ENCODE measurements at places on chromosomes 12 and 14.

- DNase-seq = no peak
Observed at GRCh38 chr12:75553836-75554555, 42.6 kb upstream of the KRR1 start.

DNA sequence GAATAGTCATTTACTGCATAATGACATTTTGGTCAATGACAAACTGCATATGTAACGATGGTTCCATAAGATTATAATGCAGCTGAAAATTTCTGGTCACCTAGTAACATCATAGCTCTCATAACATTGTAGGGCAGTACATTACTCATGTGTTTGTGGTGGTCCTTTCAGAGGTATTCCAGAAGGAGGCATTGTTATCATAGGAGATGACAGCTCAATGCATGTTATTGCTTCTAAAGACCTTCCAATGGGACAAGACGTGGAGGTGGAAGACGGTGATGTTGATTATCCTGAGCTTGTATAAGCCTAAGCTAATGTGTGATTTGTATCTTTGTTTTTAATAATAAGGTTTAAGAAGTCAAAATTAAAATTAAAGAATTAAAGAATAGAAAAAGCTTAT lies 43.8 kb upstream of the TSPAN11 start:
- peak; percentile 4 for DNase-seq

GRCh38 chr14:44180975-44181374 lies 326.1 kb downstream of the FSCB start:
- DNase-seq = no peak

DNA sequence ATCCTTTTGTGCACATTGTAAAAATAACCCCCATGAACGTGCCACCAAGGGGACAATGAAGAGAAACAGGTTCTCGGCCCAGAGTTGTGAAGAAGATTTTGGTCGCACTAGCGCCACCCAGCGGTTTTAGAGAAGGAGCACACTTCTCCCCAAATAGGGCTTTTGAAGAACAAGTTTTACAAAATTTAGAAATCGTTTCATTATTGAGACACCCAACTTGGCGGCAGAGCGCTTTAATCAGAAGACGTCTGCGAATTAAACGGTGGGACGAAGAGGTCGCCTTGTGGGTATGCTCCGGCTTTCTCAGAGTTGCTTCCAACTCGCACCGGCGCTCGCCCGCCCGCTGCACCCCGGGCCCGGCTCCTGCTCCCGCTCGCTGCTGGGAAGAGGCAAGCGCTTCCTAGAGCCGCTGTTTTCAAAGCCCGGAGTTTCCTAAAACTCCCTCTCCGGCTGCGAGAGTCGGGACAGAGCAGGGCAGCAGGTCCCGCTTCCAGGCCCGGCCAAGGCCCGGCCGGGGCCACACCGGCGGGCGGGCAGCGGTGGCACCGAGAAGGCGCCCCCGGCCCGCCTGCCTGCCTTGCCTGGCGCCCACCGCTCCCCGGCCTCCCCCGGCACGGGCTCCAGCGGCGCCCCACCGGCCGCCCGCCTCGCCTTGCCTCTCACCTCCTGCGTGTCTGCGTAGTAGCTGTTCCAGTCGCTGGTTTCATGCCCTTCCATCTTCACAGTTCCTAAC lies 645 bp downstream of the FOXA1 start:
- DNase-seq = peak; percentile 66

- peak; percentile 72 for DNase-seq
Observed at GRCh38 chr12:85866986-85867776, 6.9 kb upstream of the NTS start.

DNA sequence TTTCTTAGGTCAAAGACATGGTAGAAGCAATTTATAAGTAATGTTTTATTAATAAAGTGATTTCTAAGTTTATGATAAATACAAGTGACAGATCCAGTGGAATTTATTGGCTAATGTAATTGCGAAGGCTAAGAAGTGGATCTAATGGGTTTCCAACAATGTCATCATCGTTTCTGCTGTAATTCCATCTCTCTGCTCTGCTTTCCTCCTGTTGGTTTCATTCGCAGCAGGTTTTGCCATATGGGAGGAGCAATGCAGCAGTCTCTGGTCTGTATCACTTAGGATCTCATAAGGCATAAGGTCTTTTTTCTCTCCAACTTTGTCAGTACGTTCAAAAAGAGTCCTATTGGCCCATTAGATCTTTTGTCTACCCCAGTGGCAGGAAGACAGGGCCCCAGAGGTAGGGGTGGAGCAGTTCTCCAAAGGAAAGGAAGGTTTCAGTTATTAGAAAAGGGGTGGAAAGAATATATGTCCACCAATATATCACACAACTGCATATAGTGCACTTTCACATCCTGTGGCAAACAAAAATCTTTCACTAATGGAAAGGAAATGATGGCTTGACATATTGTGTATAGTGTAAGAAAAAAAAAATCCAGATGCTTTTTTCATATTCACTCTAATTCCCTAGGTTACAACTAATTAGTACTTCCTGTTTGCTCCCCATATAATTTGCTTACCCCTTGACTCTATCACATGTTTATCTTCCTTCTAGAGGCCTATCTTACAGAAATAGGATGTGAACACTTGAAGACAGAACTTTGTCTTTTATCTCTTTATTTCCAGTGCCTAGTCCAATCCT lies 451.3 kb downstream of the ZFP36L1 start:
- no peak for DNase-seq

DNA sequence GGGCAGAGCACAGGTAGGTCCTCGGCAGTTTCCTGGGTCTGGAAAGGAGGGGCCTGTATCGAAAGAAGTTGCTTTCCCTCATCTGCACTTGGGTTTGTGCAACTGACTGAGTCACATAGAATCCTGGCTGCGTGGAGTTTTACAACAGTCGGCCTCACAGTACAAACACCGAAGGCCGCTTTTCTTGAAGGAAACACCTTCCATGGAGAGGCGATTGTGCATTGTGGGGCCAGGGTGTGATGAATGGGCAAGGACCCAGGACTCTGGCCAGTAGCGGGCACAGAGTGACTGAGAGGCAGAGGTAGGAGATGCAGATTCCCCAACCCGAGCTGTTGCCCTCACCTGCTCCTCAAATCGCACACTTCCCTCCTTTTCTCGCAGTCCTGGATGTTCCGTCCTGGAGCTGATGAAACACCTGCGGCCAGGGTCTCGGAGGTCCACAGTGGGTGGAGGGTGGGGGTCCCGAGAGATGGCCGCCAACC lies 7.7 kb downstream of the CCND2 start:
- DNase-seq = no peak

- DNase-seq = no peak
Observed at GRCh38 chr12:19323805-19324204, 115.5 kb upstream of the AEBP2 start.
